ENCODE measurements at places on chromosomes 7 and 10. TPM values are rescaled to one million over a fixed set of nuclear protein-coding genes. Genes with fewer than 3 reads are reported as not detected.

DNA sequence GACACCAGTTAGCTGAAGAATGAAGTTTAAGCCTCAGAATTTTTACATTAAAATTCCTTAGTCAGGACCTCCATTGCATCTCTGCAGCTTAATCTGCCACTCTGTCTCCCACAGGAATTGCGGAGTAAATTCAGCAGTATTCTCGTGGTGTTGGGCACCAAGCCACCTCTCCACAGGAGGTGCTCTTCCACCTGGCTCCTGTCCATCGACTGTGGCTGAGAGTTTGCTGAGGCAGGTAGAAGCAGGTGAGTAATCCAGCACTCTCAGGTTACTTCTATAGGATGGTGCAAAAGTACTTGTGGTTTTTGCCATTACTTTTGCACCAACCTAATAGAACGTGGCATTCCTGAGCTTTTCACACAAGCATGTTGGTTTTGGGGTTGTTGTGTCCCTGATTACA, 134.1 kb downstream of the GFRA1 start:
- DNase-seq = no peak

The MMD2 gene
- not detected for total RNA-seq

- DNase-seq = no peak
Observed at GRCh38 chr7:129434675-129435318, 565 bp downstream of the STRIP2 start.

DNA sequence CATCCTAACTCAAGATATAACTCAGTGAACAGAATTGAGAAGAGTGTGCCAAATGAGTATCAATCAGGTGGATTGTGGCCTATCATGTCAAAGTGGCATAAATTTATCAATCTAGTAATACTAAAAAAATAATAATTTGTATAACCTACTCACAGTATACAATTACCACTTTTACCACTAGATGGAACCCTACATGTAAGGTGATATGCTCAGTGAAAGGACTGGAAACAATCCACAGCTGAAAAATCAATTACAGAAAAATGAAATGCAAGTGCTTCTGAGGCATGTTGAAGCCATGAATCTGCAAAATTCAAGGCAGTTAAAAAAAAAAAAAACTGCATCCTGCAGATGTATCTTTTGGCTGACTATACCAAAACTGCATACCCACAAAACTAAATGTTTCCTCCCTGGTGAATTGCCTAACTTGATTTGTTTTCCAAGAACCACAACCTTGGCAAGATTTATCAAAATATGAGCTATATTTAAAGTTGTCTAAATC, 13.9 kb downstream of the ARHGAP19 start:
- DNase-seq = no peak
